ENCODE measurements at places on chromosomes 1 and 21.
A peak's percentile ranks its signal among the peaks of the same experiment; 100 is the strongest.

GRCh38 chr1:241518476-241519307 is 863 bp downstream of the FH start:
- no peak for DNase-seq

GRCh38 chr1:18632783-18633421 is 2.3 kb downstream of the PAX7 start:
- DNase-seq = peak; percentile 59

- no peak for DNase-seq
Observed at GRCh38 chr1:204223129-204223860, 9.5 kb upstream of the GOLT1A start.

- DNase-seq = no peak
Observed at GRCh38 chr1:236486356-236487002, 37.3 kb upstream of the LGALS8 start.

GRCh38 chr1:26851106-26851684 is 11.8 kb upstream of the SFN start:
- DNase-seq = peak; percentile 39

GRCh38 chr1:116433275-116434257 is 60.5 kb downstream of the ATP1A1 start:
- no peak for DNase-seq

DNA sequence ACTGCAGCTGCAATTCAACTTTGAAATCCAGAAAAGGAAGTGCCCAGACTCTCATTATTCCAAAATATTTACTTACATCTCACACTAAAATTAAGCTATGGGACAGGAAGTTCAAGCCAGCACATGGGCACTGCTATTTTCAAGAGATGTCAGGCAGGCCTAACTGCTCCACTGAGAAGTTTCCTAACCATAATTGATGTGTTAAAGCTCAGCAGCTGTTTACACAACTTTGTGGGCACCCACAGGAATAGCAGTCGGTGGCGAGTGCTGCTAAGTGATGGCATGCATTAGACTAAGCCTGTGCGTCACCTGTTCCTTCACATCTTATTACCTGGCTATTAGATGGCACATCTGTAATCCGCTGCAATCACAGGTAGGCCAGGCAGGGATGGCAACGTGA is 303.3 kb upstream of the DAB1 start:
- no peak for DNase-seq

DNA sequence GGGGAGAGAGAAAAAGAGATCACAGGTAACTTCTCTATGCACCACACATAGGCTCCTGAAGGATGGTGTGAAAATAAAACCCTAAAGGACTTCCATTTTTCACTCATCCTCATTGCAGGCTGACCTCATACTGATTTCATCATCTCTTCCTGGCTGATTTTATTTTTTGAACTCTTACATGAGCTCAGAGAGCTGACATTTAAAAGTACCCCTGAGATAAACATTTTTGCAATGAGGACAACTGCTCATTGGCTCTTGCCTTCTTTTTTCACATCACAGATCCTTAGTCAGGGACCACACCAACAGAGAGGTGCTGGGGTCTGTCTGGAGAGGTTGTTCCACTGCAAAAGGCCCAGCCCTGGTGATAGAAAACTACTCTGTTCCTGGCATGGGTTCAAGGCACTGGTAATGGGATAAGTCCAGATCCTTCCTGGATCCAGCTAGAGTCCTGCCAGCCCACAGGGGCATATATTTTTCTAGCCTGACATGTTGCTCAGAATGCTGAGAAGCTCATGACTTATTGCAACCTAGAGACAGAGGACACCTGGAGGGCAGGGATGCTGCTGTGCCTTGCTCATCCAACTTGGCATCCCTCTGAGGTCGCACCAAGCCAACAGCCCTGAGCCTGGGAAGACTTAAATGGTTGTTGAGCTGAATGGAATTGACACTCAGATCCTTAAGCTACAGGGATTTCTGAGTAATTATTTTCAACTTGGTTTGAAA is 360.0 kb downstream of the HHAT start:
- DNase-seq = no peak

GRCh38 chr1:168343566-168343965 is 62.9 kb downstream of the TBX19 start:
- DNase-seq = no peak

GRCh38 chr1:153174624-153175023 is 23.9 kb upstream of the SPRR2G start:
- DNase-seq = no peak

- DNase-seq = no peak
Observed at GRCh38 chr21:41426676-41427404, 801 bp downstream of the MX1 start.

- DNase-seq = no peak
Observed at GRCh38 chr1:19229828-19230325, 19.8 kb upstream of the UBR4 start.

GRCh38 chr1:39944410-39945112 is 10.4 kb upstream of the MFSD2A start:
- DNase-seq = no peak

GRCh38 chr1:5690291-5690690 is 301.9 kb downstream of the NPHP4 start:
- DNase-seq = peak; percentile 77

GRCh38 chr1:72634946-72635345 is 352.6 kb upstream of the NEGR1 start:
- no peak for DNase-seq

DNA sequence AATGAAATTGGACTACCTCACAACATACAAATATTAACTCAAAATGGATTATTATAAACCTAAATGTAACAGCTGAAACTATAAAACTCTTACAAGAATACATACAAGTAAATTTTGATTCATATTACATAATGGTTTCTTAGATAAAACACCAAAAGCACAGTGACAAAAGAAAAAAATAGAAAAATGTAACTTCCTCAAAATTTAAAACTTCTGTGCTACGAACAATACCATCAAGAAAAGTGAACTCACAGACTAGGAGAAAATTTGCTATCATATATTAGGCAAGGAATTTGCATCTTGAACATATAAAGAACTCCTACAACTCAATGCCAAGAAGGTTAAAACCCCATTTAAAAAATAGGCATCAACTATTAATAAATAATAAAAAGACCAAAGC is 31.2 kb downstream of the ANGPTL3 start:
- DNase-seq = no peak

GRCh38 chr1:96079581-96079980 is 642.0 kb upstream of the PTBP2 start:
- no peak for DNase-seq

DNA sequence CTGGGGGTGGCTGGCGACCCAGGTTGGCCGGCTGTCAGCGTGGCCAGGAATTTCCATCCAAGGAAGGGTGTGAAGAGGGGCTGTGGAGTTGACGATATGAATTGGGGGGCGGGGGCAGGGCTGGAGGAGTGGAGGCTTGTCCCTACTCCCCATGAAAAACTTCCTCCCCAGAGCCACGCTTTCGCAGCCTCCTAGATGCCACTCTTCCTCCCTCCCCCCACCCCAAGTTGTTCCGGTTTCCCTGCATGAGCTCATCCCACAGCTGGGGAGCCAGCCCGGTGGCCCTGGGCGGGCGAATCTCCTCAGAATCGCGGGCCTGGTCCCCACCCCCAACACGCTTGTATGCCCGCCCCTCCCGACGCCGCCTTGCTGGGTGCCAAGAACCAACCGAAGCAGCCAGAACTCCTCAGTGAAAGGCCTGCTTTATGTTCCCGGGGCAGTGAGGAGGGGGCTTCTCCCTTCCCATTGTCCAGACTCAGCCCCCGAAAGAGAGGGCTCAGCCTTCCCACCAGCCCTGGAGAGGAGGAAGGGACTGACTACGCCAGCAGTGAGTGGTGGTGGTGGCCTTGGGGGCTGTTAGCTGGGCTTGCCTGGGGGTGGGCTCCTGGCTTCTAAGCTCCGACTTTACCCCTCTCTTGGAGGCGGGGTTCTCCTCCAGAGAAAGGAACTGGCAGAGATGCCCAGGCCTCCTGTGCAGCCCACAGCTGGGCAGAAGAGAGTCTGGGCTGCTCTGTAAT is 1.8 kb upstream of the CSMD2 start:
- peak; percentile 96 for DNase-seq

- DNase-seq = peak; percentile 80
Observed at GRCh38 chr1:5646486-5647149, 345.6 kb downstream of the NPHP4 start.

- DNase-seq = peak; percentile 66
Observed at GRCh38 chr1:212512816-212513559, 80.3 kb downstream of the NENF start.

DNA sequence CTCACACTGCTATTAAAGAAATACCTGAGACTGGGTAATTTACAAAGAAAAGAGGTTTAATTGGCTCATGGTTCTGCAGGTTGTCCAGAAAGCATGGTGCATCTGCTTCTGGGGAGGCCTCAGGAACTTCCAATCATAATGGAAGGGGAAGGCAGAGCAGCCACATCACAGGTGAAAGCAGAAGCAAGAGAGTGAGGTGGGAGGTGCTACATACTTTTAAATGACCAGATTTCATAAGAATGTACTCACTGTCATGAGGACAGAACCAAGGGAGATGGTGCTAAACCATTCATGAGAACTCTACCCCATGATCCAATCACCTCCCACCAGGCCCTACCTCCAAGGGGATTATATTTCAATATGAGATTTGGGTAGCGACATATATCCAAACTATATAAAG is 55.7 kb downstream of the MRPL39 start:
- DNase-seq = no peak

GRCh38 chr1:231799363-231799986 is 172.9 kb downstream of the DISC1 start:
- peak; percentile 17 for DNase-seq

DNA sequence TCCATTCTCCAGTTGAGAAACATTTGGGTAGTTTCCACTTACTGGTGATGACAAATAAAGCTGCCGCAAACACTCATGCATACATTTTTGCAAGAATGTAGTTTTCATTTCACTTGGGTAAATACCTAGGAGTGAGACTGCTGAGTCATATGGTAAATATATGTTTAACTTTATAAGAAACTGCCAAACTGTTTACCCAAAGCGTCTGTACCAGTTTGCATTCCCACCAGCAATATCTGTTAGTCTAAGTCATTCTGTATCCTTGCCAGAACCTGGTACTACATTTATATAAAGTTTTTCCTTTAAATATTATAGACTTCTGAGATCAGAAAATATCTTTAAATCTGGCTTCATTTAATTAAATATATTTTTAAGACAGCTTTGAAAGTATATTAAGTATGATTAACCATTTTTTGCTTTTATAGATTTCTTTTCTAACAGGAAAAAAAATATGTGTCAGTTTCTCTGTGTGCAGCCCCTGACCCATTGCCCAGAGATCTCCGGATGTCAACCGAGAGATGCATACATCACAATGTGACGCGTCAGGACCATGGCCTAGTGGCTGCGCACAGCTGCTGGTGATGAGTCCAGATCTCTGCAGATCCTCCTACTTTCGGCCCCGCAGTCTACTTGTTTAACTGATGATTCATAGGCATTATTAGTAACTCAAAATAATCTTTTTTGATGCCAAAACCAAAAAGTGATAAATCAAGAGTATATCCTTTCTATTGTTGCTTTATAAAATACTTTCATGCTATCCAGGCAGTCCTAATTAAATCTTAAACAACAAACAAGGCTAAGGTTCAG is 227.1 kb upstream of the MAP1LC3C start:
- DNase-seq = no peak

DNA sequence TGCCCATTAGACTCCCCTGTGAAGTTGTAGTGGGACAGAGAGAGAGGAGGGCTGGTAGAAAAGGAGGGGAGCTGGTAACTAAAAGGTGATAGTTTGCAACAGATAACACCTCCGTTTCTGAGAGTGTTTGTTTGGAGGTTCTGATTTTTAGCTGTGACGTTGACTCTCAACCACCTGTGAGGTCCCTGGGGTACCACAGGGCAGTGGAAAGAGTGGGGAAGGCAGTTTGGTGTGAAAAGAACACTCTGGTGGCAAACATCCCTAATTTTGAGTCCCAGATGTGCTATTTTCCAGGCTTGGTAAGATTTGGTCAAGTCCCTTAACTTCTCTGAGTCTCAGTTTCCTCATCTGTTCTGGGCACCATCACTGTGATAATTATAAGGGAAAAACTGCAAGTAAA is 29.3 kb downstream of the RAB3B start:
- DNase-seq = no peak

DNA sequence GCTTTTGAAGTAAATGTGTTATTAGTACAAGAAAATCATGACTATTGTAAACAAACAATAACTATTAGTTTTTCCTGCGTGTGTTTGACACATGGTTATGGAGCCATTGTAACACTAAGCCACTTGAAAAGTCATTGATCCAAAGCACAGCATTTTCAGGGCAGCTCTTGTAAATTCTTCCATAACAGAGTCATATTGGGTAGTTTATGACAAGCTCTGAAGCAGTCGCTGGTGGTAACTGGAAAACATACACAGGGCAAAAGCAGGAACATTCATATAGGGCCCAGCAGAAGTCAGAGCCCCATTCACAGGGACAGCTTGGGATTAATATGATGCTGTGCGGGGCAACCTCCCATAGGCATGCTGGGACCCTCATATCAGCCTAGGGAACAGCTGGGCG is 483.2 kb upstream of the PTBP2 start:
- DNase-seq = no peak

DNA sequence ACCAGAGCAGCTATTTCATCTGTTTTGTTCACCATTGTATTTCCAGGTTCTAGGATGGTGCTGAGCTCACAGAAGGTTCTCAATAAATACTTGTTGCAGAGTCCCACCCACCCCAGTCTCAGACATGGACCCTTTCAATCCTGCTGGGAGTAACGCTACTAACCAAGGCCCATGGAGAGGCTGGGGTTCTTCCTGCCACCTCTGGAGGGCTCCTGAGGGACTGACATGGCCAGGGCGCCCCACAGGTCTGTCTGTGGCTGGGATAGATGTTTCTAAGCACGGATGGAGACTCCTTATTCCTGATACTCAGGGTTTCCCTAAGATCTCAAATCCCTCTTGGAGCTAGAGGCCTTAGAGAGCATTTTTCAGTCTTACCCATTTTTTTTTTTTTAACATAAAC is 87.4 kb downstream of the EPHB2 start:
- no peak for DNase-seq

DNA sequence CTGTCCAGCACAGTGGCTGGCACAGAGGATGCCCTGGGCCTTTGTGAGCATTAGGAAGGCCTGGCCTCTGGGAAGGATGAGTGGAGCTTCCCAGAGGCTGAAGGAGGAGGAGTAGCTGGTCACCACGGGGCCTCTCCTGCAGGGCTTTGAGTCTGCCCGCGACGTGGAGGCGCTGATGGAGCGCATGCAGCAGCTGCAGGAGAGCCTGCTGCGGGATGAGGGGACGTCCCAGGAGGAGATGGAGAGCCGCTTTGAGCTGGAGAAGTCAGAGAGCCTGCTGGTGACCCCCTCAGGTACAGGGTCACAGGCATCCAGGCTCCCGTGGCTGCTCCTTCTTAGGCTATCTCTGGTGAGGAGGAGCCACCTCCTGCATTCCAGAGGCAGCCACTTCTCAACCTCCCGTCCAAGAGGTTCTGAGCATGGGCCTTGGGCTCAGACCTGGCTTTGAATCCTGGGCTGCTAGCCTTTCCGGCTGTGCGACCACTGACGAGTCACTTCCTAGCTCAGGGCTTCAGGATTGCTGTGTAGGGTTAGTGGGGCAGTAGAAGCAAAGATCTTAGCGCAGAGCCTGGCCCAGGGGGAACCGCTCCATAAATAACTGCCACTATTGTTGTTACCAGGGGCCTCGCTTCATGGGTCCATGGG is 14.0 kb downstream of the SESN2 start:
- no peak for DNase-seq

GRCh38 chr1:77857552-77857951 is 30.9 kb upstream of the NEXN start:
- no peak for DNase-seq

Measured in mesendoderm (in vitro differentiated cells).